GM13977 (cell line): ENCODE measurements at places on chromosomes 6 and 20.
A peak's percentile ranks its signal among the peaks of the same experiment; 100 is the strongest.

DNA sequence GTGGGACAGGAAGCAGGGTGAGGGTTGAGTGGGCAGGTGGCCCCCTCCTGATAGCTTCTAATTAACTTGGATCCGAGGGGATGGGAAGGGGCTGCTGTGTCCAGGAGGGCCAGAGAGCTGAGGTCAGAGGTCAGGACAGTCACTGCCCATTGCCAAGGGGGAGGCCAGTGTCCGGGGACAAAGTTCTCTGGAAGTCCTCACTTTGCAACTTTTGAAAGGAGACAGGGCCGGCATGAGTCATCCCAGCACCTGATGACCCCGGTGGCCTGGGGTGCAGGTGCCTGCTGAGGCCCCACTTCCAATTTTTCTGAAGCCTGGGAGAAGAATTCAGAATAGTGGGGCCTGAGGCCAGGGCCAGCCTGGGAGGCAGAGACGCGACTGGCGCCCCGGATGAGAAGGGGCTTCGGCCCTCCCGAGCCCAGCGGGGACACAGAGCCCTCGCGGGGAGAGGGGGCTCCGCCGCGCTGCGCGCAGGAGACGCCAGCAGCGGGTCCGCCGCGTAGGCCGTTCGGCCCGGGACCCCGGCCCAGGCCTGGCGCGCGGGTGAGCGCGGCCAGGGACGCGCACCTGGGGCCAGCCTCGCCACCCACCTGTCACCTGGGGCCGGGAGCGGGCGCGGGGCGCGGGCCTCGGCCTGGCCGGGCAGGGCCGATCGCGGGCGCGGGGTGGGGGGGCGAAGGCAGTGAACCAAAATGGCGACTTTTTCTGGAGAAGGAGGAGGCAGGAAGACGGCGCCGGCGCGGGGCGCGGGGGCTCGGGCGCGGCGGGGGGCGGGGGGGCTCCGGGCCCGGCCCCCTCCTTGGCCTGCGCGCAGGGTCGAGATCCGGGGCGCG, 586 bp downstream of the ZNF512B start:
- peak; percentile 71 for DNase-seq

DNA sequence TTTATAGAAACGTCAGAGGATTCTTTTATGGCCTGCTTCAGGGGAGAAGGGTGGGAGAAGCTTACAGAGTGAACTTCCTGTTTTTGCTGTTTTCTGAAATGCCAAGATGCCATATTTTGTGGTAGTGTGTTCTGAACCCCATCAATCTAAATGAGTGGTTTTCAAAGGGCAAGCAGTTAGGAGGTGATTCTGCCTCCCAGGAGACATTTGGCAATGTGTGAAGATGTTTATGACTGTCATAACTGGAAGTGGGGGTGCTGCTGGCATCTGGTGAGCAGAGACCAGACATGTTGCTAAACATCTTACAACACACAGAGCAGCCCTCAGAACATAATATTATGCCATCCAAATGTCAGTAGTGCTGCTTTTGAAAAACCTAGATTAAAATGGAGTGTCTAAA, 6.0 kb upstream of the PRL start:
- no peak for DNase-seq

GRCh38 chr20:63095718-63096654, 89.2 kb upstream of the BHLHE23 start:
- no peak for DNase-seq

DNA sequence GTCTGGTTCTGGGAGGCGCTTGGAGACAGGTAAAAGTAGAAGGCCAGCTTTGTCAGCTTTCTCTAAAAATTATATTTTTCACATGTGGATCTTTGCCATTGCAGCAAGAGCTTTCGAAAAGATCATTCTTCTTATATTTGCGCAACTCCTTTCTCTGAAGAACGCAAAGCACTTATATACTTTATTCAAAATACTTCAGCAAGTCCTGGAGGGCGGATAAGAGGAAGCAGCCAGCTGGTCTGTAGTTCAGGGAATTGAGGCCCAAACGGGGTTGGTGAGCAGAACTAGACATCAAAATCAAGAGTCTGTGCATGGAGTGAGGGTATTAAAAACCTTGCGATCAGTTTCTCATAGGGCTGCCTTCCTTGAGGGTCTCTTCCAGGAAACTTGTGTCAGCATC, 182.3 kb downstream of the DTNBP1 start:
- no peak for DNase-seq

DNA sequence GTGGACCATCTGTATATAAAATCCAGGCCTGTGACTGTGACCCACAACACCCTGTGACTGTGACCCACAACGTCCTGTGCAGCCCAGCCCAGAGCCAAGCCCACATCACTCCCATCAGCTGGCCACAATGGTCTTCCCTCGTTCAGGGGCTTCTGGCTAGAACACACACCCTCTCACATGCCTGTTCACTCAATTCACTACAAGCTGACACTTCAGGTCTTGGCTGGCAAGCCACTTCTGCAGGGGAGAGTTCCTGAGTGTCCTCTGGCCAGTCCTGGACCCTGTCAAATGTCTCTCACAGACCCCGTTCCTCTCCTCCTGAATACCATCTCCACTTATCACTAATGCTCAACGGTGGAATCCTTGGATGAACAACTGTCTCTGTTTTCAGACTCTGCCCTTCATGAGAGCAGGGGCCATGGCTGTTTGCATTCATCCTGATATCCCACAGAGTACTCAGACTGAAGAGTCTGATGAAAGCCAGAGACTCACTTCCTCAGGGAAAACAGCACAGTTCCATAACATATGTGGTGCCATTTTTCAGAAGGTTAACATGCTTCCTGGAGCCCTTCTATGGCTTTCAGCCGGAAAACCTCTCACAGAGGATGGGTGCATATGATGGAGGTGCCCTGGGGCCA, 56.0 kb downstream of the MYH7B start:
- DNase-seq = no peak

GRCh38 chr6:168333039-168333438, 13.5 kb upstream of the DACT2 start:
- no peak for DNase-seq

DNA sequence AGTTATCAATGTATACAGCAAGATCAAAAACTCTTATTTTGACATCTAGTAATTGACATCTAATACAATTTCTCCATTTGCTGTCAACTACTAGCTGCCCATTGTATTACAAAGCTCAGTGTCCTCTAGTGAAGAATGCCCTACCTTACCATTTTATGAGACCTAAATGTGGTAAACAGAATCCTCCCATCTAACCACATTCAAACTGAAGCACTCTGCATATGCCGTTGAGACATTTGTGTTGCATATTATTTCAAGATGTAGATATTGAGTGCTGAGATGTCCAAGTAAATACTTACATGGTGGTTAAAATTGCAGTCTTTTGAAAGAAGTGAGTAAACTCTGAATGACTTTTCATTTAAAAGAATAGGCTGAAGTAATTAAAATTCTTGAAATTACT, 597 bp upstream of the GLYATL3 start:
- no peak for DNase-seq

DNA sequence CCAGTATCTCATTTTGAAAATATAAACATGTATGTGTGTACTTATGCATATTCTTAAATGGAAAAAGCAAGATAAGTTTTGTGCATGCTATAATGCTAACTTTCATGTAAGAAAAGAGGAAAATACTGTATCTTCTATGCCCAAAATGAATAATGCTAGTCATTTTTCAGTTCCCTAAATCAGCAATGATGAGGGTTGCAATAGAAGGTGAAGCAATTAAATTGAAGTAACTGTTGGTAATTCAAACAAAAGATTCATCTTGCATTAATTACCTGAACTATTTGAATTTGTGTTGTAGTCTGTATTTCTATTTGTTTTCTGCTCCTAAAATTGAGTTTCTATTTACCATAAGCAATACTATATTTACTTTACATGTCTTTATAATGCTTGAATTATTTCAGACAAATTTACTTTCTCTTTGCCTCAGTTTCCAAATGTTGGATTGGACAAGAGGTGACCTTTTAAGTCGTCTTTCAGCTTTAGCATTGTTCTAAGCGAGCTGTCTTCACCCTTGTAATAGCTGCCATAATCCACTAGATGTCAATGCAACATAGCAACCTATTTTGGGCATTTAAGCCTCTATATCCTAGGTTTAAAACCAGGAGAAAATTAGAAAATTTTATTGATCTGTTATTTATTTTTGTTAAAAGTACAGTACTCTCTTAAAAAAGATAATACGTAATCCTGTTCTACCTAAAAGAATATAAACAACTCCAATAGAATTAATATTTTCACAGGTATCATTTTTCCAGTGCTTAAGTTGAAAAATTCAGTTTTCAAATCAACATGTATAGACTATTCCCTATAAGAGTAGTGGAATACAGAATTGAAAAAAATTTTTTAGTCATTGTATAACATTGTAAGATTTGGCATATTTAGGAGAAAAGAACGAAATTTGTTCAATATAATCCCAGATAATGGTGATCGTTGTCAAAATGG, 52.3 kb upstream of the IFNGR1 start:
- DNase-seq = peak; percentile 24

DNA sequence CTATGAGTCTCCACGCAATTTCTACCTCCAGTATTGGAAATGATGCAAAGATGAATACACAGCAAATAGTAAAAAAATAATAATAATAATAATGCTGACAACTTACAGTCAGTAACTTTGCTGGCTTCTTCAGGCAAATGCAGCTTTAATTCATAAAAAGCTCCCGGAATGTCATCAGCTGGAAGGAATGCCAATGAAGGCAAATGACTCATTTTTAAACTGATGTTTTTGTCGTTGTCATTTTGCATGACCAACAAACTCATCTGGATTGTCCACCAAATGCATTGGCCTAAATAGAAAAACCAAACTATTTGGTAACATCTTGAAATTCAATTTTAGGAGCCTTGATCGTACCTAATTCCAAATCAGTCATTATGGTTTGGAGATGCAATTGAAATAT, 217.1 kb downstream of the ALDH8A1 start:
- no peak for DNase-seq

DNA sequence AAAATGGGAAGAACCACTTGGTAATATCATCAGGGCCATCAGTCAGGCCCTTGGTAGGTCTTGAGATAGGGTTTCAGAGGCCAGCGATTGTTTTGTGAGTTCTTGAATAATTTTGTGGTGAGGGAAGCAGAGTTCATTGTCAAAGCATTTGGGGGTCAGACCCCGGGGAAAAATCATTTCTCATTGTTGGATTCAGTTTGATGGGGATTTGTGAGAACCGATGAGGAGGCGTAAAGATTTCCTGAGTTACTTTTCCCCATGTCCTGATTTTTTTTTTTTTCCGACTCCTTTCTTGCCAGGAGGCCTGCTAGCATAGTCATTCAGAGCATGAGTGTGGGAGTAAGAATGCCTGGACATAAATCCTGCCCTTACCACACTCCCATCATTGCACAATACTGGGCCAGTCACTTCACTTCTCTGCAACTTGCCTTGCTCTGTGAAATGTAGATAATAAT, 60.3 kb downstream of the TSHZ2 start:
- no peak for DNase-seq

DNA sequence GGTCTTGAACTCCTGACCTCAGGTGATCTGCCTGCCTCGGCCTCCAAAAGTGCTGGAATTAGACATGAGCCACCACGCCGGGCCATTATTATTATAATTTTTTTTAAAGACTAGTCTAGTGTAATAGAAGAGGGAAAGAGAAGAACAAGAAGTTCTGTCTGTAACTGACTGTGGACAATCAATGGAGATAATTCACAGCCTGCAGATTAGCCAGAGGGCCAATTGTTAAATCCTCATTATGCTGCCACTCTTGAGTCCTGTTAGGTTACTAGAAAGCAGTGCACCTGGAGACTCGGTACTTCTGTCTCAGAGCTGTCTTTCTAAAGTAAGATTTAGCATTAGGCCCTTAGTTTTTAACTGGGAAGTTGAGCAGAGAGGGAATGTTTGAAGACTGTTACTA, 37.5 kb downstream of the CARMIL1 start:
- no peak for DNase-seq

- DNase-seq = no peak
These were observed 3.5 kb upstream of the C6orf163 start for GRCh38 chr6:87341158-87341557.

- DNase-seq = no peak
These were observed 7.1 kb upstream of the TMEM14A start for GRCh38 chr6:52663936-52664185.

DNA sequence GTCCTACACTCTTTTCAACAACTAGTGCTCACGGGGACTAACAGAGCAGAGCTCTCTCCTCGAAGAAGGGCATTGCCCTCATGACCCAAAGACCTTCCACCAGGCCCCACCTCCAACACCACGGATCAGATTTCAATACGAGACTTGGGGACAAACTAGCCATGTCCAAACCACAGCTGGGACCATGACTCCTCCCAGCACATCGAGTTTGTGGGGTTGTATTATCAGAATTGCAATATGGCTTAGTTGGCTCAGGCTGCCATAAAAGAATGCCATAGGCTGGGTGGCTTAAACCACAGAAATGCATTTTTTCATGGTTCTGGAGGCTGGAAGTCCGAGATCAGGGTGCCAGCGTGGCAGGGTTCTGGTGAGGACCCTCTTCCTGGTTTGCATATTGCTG, 189.7 kb upstream of the PMEPA1 start:
- no peak for DNase-seq

- no peak for DNase-seq
These were observed 47.2 kb downstream of the NOL4L start for GRCh38 chr20:32537657-32538525.

DNA sequence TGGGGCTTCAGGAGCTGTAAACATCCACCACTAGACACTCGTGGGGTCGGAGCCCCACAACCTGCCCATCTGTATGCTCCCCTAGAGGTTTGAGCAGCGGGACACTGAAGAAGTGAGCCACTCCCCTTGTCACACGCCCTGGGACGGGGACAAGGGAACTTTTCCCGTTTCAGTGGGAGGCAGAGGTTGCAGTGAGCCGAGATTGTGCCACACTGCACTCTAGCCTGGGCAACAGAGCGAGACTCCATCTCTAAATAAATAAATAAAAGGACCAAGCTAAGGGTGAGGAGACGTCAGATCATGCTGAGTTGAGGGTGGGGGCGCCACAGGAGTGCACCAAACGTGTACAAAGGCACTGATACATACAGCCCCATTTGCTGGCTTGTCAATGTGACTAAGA, 8.4 kb downstream of the ZCCHC3 start:
- no peak for DNase-seq

- no peak for DNase-seq
These were observed 70.4 kb downstream of the SYCP2 start for GRCh38 chr20:59863058-59863457.

DNA sequence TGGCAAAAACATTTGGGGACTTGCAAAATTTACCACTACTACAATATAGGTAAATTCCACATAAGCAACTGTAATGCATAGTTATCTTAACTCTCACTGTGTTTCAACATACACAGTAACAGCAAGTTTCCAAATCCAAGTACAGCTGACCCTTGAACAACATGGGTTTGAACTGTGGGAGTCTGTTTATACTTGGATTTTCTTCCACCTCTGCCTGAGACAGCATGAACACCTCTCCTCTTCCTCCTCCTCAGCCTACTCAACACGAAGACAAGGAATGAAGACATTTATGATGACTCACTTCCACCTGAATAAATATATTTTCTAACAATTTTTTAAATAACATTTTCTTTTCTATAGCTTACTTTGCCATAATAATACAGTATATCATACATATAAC, 25.6 kb downstream of the MAN1A1 start:
- DNase-seq = no peak

DNA sequence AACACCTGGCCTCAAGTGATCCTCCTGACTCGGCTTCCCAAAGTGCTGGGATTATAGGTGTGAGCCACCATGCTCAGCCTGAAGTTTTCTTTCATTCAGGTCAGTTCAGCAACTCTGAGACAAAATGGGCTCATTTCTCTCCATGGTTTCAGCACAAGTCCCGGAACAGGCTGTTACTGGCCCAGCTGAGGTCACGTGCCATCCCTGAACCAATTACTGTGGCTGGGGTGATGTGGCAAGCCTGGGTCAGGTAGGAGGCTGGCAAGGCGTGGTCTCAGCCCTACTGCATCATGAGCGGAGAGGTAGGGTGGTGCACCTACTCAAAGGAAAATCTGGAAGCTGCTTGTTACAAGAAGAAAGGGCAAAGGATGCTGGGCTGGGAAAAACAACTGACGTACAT, 326.4 kb downstream of the KIF16B start:
- no peak for DNase-seq
